Activated CD4-positive, alpha-beta T cell treated with anti-CD3 and anti-CD28 coated beads for 4 hours (primary cell): ENCODE measurements at places on chromosomes 6 and 20.

DNA sequence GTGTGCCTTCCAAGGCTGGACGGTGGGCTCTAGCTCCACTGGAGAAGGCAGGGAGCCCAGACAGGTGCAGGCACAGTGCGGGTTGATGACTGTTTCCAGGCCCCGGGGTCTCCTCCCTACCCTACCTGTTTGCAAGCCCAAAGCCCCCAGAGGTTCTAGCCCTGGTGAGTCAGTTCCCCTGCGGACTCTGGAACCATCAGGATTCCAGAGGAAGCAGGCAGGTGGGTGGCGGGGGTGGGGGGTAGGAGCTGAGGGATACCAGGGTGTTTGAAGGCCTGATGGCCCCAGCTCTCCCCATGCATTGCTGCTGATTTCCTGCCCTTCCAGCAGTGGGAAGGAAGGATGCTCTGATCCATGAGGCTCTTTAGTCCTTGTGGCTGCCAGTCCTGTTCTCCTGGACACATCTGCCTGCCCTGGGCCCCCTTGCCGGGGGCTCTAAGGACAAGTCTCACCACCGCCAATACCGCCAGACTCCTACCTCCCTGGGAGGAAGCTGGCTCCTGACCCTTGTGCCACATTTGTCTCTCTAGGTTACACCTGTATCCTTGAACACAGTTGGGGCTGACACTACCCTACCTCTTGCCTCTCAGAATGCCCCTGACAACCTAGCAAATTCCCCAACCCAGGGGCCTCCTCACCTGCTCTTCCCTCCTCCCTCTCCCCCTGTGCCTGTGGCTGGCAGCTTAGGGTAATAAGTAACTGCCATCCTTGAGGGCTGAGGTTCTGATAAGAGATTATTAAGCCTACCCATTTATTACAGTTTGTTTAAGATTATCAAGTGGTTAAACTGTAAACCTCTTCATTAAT lies 21.7 kb downstream of the KCNK5 start:
- no peak for DNase-seq

DNA sequence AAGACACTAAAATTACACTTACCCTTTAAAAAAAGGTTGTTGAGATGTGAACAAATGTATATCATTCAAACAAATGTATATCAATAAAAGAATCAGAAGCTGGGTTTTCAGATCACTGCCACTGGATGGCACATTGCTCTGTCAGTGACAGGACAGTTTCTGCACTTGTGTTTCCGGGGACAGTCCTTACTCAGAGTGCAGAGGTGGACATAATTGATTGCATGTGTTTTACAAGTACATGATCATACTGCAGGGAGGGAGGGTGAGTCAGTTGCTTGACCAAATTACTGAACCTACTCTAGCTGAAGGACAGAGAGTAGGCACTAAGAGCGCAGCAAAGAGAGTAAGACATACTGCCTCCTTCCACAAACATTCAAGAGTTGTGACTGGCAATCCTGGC lies 302.3 kb downstream of the TENT5A start:
- no peak for DNase-seq

DNA sequence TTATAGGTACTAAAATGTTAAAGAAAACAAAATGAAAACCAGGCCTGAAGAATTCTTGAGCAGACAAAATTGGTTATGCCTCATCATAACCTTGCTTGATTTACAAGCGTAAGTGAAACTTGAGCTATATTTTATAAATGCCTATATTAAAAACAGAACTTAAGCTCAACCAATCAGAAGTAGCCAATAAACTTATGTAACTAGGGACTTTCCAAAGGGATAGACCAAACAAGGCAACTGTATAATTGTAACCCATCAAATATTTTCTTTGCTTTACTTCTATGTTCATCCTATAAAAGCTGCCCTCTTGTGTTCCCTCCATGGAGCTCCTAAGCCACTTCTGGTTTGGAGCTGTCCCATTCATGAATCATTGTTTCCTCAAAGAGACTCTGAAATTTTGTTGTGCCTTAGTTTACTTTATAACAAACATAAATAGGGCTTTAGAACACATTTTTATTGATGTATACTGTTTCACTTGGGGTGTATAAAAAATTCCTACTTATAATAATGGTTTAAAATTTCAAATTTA lies 101.6 kb upstream of the CARMIL1 start:
- no peak for DNase-seq

DNA sequence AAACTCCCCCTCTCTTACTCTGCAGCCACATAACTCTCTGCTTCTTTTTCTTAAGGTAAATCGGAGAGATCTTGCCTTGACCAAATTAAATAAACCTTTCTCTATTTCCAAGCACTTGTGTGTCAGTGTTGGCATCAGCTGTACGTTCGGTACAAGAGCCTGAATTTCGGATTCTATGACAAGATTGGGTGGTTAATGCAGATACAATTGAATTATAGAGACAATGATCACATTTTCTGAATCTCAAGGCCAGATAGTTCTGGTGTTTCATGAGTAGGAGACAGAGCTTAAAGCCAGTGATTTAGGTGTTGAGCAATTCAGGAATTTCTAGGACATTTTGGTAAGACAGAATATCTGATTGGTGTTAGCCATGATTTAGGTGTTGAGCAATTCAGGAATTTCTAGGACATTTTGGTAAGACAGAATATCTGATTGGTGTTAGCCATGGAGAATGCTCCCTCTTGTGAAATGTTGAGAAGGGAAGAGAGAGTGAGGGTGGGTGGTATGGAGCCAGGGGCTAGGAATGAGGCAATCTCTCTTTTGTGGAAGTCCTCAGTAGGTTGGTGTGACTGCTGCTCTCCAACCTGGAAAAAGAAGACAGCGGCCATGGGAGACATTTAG lies 5.1 kb downstream of the SPINT3 start:
- DNase-seq = no peak

DNA sequence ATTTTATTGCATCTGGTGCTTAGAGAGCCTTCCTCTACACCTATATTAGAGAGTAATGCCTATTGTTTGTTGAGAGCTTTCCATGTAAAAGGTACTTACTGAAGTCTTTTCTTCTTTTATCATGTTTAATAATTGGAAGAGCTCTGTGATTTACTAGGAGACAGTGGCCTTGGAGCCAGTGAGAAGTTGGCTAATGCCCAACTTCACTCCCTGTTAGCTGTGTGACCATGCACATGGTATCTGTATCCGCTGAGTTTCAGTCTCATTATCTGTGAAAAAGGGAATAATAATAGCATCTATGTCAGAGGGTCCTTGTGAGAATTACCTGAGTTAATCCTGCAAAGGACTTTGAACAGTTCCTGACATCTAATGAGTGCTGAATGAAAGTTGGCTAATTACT lies 105.0 kb downstream of the CD109 start:
- no peak for DNase-seq

DNA sequence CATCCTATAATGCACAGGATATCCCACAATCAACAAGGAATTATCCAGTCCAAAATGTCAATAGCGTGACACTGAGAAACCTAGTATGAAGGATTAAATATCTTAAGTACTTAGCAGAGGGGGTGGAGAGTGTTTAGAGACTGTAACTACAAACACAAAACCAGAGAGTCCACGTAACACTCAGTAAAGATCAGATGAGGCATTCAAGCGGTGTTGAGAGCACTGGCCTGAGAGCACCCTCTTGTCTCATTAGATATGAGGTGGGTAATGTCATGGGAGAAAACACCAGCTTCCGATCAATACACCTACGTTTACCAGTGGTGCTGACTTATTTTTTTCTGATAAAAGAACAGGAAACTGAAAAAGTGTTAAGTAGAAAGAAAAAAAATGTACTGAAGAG lies 2.3 kb downstream of the FAM184A start:
- DNase-seq = peak; percentile 47

GRCh38 chr6:158622545-158623190 lies 21.9 kb downstream of the DYNLT1 start:
- DNase-seq = no peak

DNA sequence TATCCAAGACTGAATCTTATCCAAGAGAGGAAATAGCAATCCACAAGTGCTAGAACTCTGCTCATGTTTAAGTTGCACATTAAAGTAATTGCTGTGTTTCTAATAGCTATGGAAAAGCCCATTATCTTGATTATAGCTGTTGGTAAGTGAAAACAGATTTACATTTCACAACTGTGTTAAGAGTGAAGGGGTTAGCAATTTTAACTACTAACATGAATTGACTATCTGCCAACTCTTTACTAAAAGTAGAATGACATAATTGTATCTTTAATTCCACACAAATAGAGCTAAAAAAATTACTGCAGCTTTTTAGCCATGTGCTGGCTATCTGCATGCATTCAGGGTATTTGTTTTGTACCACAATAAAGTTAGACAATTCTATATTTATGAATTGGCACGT lies 277.9 kb upstream of the IRAK1BP1 start:
- DNase-seq = no peak

DNA sequence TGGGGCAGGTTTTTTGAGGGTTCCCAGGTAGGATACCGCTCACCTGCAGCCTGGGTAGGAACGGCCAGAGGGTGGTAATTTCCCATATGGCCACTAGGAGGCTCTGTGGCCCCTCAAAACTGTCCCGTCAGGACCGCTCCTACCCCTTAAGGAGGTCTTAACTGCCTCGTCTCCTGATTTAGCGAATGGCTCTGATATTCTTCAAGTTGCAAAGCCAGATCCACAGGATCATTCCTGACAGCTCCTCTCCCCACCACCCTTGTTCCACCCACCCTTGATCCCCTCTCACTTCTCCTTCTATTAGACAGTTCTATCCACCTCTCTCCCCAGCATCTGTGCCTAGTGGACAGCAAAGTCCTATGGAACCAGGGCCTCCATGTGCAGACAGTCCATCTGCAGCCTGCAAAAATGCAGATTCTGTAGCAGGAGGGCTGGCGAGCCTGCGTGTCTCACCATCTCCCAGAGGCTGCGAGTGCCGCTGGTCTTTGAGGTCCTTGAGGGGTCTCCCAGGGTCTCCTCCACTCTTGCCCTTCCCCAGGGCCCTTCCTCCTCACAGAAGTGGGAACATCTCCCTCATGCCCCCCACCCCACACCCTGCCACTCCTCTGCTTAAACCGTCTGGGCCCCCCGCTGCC lies 34.3 kb upstream of the ZBP1 start:
- peak; percentile 50 for DNase-seq

DNA sequence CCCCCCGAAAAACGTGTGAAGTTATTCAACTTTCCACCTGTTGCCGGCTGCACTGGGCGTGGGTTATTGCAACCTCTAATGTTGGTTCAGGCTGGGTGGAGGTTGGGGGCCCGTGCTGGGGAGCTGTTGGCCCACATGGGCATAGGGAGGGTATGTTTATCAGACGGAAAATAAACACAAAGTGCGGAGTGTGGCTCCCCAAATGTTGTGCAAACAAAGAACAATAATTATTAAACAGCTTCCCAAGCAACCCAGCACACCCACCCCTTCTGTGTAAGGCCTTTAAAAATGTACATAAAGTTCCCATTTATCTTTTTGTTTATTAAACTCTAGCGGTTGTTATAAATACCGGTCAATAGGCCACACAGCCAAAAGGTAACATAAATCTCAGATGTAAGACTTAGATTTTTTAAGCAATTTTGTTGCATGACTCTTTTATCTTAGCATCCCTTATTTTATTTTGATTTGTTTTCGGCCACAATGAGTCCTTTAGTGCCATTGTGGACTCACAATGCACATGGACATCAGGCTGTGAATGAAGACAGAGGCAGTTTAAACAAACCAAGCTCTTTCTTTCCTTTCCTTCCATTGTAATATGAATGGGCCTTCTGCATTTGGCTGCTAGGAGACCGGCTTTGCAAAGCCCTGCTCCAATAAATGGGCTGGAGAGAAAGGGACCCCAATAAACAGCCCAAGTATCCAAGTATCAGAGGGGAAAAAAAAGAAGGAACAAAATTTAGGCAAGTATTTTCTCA lies 6.9 kb upstream of the DLL1 start:
- no peak for DNase-seq

DNA sequence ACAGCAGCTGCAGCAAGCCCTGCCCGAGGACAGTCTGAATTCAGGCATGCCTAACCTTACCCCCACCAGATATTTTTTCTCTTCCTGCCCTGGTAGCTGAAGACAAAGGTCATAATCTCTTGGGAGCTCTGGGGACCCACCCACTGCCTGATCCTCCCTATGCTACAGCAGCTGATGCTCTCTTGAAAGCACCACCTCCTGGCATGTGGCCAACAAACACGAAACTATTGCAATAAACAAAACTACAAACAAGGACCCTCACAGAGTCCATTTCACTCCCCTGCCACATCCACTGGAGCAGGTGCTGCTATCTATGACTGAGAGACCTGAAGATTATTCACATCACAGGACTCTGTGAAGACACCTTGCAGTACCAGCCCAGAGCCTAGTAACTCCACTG lies 238.5 kb upstream of the HS3ST5 start:
- no peak for DNase-seq

- DNase-seq = no peak
Measured at GRCh38 chr6:44004136-44004535, 123.1 kb downstream of the MRPL14 start.

DNA sequence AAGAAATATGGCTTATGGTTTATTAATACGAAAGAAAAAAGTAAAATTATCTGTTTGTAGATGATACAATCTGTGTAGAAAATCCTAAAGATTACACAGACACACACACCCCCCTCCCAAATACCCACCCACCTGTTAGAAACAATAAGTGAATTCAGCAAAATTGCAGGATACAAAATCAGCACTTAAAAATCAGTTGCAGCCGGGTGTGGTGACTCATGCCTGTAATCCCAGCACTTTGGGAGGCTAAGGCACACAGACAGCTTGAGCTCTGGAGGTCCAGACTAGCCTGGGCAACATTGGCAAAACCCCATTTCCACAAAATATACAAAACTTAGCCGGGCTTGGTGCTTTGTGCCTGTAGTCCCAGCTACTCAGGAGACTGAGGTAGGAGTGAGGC lies 42.3 kb downstream of the NINL start:
- no peak for DNase-seq

DNA sequence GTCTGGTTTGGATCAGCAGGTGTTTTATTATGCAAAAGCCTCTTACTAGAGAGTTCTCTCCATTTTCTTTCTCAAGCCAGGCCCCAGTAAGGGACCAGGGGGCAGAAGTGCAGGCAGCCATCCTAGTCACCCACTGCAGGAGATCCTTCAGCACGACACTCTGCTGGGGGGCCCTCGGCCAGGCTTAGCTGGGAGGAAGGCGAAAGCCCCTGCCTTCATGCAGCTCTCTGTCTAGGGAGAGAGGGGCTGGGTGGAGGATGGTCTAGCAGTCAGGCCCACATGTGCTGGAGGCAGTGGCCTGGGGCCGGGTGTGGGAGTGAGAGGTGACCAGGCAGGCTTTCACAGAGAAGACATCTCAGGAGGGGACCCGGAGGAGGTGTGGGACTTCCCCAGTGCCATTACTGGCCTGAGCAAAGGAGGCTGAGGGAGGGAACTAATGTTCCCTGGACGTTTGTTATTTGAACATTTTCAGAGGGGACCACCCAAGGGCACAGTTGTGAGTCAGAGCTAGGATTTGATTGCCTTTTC lies 33.5 kb upstream of the VSTM2L start:
- no peak for DNase-seq

- DNase-seq = no peak
Measured at GRCh38 chr20:53312957-53313356, 280.7 kb downstream of the ZNF217 start.

DNA sequence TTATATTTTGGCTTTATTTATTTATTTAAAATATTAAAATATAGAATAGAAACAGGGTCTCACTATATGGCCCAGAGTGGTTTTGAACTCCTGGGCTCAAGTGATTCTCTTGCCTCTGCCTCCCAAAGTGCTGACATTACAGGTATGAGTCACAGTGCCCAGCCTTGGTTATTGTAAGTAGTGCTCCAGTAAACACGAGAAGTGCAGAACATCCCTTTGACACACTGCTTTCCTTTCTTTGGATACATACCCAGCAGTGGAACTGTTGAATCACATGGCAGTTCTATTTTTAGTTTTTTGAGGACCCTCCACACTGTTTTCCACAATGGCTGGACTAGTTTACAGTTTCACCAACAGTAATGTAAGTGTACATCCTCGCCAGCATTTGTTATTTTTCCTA lies 203.9 kb downstream of the PHF3 start:
- no peak for DNase-seq
